ENCODE measurements at places on chromosomes 6 and 20.

DNA sequence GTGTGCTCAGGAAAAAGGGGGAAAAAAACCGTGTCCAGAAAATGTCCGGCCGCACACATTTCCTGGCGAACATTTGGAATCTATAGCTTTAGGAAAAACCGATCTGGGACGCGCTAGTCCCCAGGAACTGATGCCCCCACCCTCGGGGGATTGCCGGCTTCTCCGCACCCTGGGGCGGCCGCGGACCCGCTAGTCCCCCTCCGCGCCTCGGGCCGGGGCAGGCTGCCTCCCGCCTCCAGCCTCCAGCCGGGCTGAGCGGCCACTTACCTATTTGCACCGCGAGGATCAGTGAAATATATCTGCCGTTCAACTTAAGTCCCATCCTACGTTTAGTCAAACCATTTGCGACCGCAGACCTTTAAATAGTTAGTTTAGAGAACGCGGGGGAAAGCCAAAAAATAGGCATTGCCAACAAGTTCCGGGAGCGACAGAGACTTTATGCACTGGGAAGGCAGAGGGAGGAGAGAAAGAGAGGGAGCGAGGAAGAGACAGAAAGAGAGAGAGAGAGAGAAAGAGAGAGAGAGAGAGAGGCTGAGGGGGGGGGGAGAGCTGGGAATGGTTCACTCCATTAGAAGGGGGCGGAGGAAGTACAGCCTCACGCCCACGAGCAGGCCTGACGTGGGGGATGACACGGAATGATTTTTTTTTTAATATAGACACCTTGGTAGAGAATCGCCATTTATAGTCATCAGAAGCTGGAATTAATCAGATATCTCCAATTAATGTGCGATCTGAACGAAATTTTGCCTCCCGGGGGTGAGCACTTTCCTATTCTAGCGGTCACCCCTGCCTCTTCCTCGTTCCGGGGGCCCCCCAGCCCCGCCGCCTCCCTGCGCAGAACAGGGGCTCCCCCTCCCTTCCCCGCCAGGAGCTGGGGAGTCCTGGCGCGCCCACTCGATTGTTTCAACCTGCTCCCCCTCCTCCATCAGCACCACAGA is at the start of gene NRN1:
Gene NRN1, minus strand, starts transcription at position 498 of the 938 bp plus-strand sequence. Its CDS starts 176 bp downstream, at position 322.
- DNase-seq, result no peak

DNA sequence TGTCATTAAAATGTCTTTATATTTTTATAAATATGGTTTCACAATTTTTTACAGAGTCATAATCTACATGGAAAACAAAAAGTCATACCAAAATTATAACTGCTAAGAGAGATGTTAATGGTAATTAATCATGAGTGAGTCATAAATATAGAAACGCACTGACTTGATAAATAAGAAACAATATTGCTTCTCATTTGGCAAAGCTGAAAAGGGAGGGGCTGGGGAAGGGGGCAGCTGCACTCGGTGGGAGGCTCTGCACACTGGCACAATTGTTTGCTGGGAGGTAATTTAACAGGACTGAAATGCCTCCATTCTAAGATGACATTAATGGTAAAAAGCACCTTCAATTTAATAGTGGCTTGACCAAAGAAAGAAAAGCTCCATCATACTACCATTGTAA is 133.3 kb upstream of the AGPAT4 start:
- DNase-seq, result no peak

- DNase-seq, result no peak
Observed at GRCh38 chr6:90982581-90982980, 395.7 kb upstream of the MAP3K7 start.

DNA sequence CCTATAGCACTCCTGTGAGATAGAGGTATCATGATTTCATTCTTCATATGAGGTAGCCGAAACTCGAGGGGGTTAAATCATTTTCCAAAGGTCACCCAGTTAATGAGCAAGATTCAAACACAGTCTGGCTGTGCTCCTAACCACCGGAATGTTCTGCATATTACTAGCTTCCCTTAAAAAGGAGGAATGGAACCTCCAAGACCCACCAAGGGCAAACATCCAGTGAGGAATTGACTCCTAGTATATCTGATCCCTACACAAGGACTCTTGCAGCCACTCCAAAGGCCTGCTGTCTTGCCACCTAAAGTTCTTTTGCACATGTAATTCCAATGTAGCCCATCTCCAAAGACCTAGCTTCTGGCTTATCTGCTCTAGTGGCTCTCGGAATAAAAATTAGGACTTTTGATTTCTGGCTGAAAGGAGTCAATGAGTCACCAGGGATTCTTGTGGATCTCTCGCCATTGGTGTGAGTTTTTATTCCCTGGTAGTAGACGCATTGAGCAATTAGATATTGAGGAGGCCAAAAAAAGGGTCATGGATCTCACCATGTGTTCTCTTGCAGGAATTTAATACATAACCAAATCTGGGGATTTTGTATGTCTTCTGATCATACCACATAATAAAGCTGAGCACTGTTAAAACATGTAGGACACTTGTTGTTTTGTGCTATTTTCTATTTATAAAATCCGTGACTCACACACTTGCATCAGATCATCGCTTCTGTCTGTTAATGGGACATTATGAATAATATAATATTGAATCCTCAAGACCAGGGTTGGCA is 9.1 kb downstream of the BCAS1 start:
- DNase-seq, result no peak

- no peak for DNase-seq
Observed at GRCh38 chr6:90894285-90895130, 307.6 kb upstream of the MAP3K7 start.

GRCh38 chr20:1225783-1226654 is at the start of gene RAD21L1:
TSS of gene RAD21L1 (plus strand) at chr20:1226044. CDS start at chr20:1228454, 2,410 bp downstream.
- peak; percentile 57 for DNase-seq

- DNase-seq, result no peak
Observed at GRCh38 chr20:11851646-11852045, 66.0 kb upstream of the BTBD3 start.

GRCh38 chr6:66838764-66839163 is 1131.7 kb upstream of the EYS start:
- no peak for DNase-seq

DNA sequence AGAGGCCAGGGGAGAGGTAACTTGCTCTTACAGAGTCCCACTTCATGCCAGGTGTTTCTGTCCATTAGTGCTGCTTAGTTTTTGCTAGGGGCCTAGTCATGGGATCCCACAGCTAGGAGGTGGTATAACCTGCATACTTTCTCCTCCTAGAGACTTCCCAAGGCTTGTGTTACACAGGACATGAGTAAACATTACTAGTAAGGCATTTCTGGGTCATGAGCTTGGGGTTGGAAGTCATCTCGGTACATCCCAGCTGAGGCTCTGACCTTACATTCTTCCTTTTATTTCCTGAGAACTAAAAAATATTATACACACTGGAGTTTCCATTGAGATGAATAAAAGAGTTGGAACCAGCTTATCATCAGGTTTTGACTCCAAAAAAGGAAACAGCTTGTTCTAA is 20.9 kb upstream of the PNPLA1 start:
- DNase-seq, result no peak

DNA sequence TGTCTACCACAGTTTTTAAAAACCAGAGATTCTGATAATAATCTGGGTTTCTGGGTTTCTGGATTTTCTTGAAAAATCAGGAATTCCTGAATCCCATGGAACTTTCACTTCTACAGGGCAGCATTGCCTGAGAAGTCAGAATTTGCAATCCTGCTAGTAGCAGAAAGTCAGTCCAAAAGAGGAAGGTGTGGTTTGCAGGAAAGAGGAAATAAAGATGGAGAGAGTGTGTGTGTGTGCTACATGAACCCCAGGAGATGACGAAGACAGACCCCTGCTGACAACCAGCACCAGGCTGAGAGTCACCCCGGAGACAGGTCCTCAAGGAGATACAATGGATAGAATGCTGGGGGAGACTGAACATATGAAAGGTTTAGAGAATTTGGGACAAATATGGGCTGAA is 44.9 kb downstream of the PRND start:
- DNase-seq, result no peak

GRCh38 chr20:8398263-8399051 is 266.4 kb downstream of the PLCB1 start:
- no peak for DNase-seq

DNA sequence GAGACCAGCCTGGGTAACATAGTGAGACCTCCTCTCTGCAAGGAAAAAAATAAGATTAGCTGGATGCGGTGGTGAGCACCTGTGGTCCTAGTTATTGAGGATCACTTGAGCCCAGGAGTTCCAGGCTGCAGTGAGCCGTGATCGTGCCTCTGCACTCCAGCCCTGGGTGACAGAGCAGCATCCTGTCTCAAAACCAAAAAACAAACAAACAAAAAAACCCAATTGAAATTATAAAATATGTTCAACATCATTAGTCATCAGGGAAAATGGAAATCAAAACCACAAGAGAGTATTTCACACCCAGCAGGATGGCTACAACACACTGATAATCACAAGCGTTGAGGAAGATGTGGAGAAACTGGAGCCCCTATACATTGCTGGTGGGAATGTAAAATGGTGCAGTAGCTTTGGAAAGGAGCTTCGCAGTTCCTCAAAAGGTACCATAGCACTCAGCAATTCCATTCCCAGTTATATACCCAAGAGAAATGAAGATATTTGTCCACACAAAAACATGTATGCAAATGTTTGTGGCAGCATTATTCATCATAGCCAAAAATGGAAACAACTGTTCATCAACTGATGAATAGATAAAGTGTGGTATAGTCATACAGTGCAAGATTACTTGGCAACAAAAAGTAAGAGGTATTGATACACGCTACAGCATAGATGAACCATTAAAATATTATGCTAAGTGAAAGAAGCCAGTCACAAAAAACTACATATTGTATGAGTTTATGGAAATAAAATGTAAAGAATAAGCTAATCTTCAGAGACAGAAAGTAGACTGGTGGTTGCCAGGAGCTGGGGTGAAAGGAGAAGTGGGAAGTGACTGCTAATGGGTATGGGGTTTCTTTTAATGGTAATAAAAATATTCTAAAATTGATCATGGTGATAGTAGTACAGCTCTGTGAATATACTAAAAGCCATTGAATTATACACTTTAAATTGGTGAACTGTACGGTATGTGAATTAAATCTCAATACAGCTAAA is 38.7 kb upstream of the RIPOR2 start:
- DNase-seq, result no peak

DNA sequence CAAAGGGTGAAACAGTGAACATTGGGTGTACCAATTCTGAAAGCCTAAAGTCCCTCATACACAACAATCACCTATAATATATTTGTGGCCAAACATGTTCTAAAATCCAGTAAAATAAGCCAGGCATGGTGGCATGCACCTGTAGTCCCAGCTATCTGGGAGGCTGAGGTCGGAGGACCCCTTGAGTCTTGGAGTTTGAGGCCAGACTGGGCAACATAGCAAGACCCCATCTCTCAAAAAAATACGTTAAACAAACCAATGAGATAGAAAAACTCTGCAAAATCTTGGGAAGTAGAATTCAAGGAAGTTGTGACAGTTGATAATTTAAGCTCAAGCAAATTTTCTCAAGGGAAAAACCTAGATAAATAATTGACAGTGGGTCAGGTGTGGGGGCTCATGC is 92.6 kb downstream of the CAP2 start:
- no peak for DNase-seq

GRCh38 chr6:4581468-4582385 is 194.5 kb upstream of the CDYL start:
- no peak for DNase-seq

DNA sequence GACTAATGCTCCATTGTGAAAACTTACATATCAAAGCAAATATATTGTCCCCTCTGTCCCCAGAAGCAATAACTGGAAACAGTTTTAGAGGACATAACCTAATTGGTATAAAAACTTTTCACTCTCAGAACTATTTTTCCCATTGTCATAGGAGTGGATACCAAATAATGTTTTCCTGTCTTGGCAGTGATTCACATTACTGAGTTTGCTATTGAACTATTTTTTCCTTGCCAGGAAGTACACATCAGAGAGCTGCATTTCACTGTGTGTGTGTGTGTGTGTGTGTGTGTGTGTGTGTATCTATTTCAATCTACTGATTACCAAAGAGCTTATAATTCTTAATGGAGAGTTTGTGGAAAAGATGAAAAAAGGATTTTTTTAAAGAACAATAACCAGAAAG is 45.4 kb downstream of the AKAP12 start:
- DNase-seq, result no peak

DNA sequence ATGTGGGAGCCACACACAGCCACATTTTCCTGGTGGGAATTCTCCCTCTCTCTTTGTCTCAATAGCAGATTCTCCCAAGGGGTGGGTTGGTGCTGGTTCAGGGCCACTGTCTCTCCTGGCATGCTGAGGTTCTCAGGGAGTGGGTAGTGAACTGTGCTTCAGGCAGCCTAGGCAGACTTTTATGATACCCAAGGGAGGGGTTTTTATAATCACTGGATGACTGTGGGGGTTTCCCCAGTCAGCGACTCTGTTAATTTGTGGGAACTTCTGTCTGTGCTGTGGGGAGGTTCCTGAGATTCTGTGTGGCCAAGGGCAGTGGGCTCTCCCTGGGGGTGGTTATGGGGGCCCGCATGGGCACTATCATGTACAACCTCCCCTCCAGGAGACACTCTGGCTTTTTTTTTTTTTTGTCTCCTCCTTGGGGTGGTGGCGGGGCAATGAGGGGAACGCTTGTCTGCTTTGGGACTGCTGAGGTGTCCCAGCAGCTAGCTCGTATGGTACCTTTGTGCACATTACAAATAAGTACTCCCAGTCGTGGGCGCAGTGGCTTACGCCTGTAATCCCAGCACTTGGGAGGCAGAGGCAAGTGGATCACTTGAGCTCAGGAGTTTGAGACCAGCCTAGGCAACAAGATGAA is 10.0 kb downstream of the PTK7 start:
- no peak for DNase-seq

DNA sequence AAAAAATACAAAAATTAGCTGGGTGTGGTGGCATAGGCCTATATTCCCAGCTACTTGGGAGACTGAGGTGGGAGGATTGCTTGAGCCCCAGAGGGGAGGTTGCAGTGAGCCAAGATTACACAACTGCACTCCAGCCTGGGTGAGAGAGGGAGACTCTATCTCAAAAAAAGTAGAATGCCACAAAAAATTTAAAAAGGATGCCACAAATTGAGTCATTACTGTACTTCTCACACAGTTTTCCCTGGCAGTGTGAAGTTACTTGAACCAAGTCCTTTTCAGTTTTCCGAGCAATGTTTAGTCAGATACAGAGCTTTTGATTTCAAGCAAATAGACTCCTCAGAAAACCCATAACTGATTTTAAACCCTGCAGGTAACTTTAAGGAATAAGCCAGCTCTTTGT is 53.3 kb downstream of the TNFRSF21 start:
- DNase-seq, result no peak

DNA sequence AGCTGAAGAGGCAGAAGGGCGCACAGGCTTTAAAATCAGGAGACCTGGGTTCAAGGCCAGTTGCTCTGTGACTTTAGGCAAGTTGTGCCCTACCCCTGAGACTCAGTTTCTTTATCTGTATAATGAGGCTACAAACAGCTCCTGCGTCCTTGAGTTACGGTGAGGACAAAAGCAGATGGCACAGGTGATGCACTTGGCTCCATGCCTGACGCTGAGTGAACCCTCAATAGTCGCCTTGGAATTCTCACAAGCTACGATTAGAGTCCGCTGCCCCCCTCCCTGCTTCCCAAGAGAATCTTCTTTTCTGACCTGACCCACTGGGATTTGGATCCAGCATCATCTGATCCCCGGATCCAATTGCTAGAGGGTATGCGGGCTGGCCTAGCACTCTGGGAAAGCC is 6.4 kb downstream of the KCNG1 start:
- DNase-seq, result no peak

- DNase-seq, result no peak
Observed at GRCh38 chr20:44089987-44090674, 96.9 kb downstream of the JPH2 start.

GRCh38 chr6:40395066-40395697 is 192.0 kb downstream of the LRFN2 start:
- DNase-seq, result no peak
